Femur (tissue), 1 donor: ENCODE measurements at places on chromosomes 7 and 10.

DNA sequence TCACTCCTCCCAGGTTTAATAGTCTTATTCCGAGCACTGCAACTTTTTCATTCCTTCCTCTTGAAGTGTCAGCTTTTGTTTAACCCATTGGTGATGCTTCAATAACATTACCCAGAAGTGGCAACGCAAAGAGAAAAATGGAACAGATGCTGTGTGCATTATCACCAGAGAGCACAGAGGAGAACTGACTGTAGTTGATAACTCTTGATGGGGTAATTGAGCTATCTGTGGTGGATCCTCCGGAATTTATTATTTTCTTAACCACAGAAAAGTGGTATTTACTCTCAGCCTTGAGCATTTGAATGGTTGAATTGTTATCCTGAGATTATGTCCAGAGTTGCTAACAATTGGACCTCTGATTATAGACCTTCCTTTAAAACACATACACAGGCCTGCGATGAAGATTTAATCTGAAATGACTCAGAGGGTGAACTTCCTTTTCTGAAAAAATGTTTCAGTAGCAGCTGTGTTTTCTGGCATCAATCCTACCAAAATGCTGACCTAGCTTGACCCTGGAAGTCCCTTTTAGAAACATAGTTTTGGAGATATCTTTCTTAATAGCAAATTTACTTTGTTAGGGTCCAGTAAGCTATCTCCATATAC lies 1584.4 kb upstream of the LRRTM3 start:
- DNase-seq: peak; percentile 27

- no peak for DNase-seq
Measured at GRCh38 chr7:11858026-11858425, 26.0 kb upstream of the THSD7A start.

DNA sequence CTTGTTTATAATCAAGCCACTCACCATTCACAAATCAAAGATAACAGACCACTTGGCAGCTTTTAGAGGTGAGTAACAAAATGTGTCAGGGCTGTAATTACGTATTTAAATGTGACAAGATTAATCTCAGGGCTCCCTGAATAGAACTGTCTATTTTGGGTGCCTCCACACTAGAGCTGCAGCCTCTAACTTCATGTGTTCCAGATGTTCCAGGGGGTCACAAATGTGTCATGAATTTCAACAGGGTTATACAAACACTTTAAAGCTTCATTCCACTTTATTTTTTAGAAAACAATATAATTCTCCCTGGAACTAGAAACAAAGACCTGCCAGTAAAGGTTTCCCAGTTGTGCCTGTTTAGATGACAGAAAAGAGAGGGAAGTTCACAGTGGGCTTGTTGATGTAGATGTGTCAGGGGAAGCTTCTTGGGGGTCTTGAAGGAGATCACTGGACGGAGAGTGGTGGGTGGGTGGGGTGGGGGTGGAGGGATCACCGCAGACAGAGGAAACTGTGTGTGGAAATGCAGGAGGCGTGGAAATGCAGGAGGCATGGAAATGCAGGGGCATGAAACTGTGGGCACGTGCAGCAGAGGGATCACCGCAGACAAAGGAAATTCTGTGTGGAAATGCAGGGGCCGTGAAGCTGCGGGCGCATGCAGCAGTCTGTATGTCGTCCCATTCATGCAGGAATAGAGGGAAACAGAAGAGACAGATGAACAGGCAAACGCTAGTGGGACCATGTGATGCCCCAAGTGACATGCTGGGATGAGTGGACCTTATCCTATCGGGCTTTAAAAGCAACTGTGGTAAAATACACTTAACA lies 42.0 kb upstream of the TRIL start:
- no peak for DNase-seq

- peak; percentile 23 for DNase-seq
Measured at GRCh38 chr10:43231523-43232078, 35.3 kb downstream of the RASGEF1A start.

GRCh38 chr10:113264333-113265131 lies 288.3 kb upstream of the HABP2 start:
- DNase-seq: no peak

DNA sequence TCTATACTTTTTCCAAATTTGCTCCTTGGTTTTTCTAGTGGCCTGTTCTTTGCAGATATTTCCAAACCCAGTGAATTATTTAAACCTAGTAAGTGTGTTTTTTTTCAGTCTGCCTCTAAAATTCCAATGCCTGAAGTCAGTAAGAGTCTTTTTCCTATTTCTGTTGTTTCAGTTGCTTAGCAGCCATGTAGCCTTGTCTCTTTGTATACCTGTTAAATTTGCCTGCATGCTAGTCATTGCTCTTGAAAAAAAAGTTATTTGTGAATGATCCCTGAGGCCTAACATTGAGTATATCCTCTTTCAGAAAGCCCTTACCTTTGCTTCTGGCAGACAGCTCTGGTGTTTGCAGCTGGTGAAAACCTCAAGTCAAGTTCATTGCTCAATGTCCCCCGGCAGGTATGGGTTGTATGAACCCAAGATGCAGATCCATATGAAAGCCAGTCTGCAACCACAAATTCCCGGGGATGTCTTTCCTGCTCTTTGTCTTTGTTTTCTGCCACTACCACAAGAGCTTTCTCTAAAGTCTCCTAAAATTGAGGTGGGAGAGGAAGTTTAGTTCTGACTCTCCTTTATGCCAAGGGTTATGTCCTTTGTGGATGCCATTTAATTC lies 35.7 kb downstream of the CH25H start:
- DNase-seq: no peak

DNA sequence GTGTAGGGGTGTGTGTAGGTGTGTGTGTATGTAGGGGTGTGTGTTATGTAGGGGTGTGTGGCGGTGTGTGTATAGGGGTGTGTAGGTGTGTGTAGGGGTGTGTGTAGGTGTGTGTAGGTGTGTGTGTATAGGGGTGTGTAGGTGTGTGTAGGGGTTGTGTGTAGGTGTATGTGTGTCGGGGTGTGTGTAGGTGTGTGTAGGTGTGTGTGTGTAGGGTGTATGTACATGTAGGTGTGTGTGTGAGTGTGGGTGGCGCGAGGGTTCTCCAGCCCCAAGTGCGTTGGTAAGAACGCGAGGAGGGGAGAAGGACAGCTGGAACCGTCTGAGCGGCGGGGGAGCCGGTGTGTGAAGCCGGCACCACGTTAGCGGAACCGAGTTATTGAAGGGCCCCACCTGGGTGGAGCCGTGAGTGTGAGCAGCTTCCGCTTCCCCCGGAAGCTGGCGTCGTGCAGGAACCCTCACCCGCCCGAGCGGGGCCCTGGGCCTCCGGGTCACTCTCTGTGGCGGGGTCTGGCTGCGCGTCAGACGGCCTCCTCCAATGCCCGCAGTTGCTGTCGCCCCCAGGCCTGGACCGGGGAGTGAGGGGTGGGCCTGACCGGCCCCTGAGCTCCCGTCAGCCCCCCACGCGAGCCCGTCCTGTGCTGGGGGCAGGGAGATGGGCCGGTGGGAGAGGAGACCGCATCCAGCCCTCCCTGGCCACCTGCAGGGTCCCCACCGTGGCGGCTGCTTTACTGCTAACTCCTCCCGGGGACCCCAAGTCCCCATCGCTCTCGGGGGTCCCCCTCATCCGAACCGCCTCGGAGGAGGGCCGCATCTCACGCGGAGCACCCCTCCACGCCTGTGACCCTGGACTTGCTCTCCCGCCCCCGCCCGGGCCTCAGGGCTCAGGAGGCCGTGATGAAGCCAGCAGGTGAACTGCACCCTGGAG lies 49.6 kb upstream of the PSMG3 start:
- DNase-seq: no peak

GRCh38 chr7:113200281-113200680 lies 81.9 kb upstream of the SMIM30 start:
- DNase-seq: no peak

- no peak for DNase-seq
Measured at GRCh38 chr10:89643431-89643811, 1.6 kb downstream of the PANK1 start.

DNA sequence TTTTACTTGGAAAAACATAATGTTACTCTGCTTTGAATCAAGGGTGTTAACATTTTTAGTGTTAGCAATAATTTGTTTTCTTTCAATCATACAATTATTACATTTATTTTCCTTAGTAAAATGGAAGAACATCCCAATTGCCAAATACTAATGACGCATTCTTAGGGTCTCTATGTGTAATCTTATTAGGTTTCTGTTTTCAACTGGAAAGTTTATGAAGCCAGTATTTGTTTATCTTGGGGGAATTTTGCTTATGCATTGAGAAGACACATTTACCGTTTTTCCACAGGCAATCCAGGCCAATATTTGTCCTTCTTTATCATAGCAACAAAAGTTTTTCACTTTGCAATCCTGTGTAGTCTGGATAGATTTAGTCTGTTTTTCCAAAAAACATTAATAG lies 134.5 kb downstream of the CPED1 start:
- no peak for DNase-seq

GRCh38 chr7:50212666-50213621 lies 91.6 kb upstream of the IKZF1 start:
- DNase-seq: no peak

- DNase-seq: no peak
Measured at GRCh38 chr7:157016024-157016351, 5.5 kb upstream of the MNX1 start.

DNA sequence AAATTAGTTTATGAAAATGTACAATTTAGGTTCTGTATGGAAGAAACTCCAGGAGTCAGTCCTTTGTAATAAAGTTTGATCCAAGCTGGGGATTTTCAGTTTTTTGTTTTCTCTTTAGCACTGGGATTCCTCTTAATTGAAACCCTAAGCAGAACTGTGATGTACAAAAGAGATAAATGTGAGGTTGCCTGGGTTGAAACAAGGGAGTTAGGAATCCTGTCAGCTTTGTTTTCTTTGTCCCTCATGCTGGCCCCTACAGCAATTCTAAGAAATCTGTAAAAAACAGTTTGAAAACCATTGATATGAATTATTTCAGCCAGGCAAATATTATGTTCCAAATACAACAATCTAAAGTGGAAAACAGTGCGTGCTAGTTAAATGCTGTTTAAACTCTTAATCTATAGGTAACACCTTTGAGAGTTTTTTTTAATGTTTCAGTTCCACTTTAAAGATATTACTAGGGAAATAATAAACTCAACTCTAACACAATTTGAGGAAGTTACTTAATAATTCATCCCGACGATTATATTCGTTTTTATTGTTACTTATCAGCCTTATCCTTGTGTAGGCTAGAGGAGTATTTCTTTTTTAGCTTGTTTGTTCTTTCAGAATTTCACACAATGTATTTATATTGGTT lies 65.3 kb downstream of the SGCE start:
- no peak for DNase-seq

DNA sequence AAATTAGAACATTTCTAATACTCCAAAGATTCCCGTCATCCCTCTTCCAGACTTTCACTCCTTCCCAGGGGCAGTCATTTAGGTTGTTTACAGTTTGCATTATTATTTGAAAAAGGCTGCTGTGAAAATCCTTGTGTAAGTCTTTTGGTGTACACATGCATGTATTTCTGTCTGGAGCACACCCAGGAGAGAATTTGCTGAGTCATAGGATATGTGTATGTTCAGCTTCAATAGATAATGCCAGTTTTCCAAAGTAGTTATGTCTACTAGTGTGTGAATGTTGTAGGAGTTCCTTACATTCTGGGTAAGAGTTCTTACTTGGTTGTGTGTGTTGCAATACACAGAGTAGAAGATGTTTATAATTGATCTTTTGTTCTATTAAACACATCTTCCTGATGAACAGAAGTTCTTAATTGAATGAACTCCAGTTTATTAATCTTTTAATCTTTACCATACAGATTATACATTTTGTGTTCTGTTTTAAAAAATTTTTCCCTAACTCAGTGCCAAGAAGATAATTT lies 25.3 kb downstream of the CROT start:
- no peak for DNase-seq

DNA sequence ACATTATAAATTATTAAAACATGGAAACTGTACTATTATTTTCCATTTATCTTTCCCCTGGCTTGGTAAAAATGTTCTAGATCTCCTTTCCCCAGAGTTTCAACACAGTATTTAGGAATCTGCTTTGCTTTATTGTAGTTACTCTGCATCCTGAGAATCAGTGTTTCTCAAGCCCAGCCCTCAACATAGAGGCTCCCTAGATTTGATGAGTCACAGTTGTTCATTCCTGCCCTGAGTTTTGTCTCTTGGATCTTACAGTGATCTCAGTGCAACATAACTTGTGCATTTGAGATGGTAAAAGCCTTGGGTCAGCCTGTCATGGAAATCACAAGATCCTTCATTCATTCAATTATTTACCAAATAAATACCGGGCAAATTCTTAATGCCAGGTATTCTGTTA lies 63.0 kb downstream of the VAX1 start:
- no peak for DNase-seq

DNA sequence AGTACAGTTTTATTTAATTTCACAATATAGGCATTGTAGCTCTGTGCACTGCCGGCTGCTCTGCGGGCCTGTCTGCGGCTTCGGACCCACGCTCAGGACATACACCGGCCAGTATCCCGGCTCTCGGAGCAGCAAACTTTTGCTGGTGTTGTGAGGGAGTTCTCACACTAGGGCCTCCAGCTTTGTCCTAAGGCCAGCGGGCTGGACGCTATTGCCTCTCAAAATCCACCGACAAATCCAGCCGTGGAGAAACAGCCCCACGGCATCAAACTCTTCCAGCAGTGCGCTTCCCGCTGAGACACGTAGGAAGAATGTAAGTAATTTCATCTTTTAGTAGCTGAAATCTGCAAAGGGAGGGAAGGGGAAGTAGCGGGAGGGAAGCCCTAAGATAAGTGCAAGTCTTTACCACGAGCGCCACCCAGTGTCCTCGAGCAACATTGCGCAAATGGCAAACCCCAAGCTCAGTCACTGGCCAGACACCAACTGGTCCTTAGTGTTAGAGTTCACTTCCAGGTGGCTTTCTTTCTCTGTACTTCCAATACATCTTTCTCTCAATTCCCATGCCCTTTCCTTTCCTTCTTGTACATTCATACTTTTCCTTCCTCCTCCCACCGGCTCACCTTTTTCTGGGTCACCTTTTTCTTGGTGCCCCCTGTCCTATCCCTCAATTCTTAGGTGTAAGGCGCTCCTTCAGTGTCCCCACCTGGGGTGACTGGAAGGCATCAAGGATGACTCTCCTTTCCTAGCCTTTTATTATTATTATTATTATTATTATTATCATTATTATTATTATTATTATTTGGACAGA lies 3.0 kb upstream of the DLX5 start:
- DNase-seq: peak; percentile 86

- no peak for DNase-seq
Measured at GRCh38 chr10:117926491-117926890, 120.2 kb downstream of the RAB11FIP2 start.

- no peak for DNase-seq
Measured at GRCh38 chr10:89426230-89426868, 12.0 kb downstream of the IFIT5 start.

GRCh38 chr10:79335094-79335469 lies 12.2 kb upstream of the PPIF start:
- DNase-seq: no peak

GRCh38 chr10:104391150-104391968 lies 37.7 kb downstream of the CFAP58 start:
- no peak for DNase-seq

- no peak for DNase-seq
Measured at GRCh38 chr10:101612872-101613271, 24.8 kb downstream of the DPCD start.
